ENCODE measurements at places on chromosomes 4 and X. TPM values are rescaled to one million over a fixed set of nuclear protein-coding genes. Genes with fewer than 3 reads are reported as not detected.

The PPP4R3C gene
- total RNA-seq: not detected

The PLA2G12A gene
- 9.7 TPM for total RNA-seq

The S100G gene
- total RNA-seq: not detected

The NDNF gene
- total RNA-seq: not detected

The FANCB gene
- total RNA-seq: 13.0 TPM

The CYBB gene
- not detected for total RNA-seq

The RPL39 gene
- total RNA-seq: 2,113 TPM

Measured in T-helper 2 cell treated with Interferon-gamma antibody and Interleukin-4, amounts not matched to agents 100 ng/mL and 5 ng/mL, for 36 hours (primary cell).